DMS79 (cell line): ENCODE measurements at places on chromosomes 11 and 22.

DNA sequence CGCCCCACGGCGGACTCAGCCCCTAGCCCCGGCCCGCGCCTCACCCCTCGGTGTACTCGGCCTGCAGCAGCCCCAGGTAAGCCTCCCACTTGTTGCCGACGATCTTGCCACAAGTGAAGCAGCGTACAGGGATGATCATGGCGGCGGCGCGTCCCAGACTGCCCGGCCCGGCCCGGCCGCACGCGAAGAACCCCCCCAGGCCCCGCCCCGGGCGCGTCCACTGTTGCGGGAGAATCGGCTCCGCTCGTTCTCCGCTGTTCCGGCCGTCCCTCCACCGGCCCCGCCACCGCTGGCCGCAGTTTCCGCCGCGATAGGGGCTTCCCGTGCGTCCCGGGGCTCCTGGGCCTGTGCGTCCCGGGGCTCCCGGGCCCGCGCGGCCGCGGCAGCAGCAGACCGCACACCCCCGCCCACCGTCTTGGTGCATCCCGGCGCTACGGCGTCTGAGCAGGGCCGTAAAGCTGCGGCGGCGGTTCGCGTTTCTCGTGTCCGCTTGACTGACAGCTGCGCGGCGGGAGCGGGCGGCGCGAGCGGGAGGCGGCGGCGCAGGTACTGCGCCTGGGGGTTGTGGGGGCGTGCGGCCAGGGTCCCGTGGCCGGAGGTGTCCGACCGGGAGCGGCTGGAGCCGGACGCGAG, at the start of the genes POLR2L and TSPAN4:
TSS of gene POLR2L (minus strand) at position 160 of the 633 bp plus-strand sequence. CDS start at position 139, 21 bp downstream.
TSS of gene TSPAN4 (plus strand) at position 483 of the 633 bp plus-strand sequence. CDS start 7,453 bp downstream, outside the sequence.
- DNase-seq: no peak

- DNase-seq: no peak
Observed at GRCh38 chr11:64323373-64323772, 5.5 kb downstream of the PRDX5 start.

- DNase-seq: no peak
Observed at GRCh38 chr22:23772315-23772648, 367 bp upstream of the MMP11 start.

DNA sequence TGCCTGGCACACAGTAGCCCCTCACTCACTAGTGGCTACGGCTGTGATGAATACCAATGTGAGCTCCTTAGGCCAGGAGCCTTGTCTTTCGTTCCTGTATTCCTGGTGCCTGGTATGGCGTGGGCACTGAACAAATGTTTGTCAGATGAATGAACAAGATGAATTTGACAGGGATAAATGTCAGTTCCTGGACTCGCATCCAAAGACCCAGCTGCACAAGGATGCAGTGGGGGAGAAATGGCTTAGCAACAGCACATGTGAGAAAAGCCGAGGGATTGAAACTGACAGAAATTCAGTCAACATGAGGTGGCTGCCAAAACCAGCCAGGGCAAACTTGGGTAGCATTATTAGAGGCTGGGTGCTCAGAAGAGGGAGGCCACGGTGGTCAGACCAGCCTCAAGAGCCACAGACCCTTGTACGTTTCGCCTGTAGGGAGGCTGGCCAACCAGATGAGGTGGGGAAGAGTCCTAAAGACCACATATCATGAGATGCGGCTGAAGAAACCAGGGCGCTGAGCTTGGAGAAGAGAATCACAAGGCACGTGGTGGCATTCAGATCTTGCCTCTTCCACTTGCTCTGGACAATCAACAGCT, 7.7 kb upstream of the SLC22A8 start:
- DNase-seq: no peak

DNA sequence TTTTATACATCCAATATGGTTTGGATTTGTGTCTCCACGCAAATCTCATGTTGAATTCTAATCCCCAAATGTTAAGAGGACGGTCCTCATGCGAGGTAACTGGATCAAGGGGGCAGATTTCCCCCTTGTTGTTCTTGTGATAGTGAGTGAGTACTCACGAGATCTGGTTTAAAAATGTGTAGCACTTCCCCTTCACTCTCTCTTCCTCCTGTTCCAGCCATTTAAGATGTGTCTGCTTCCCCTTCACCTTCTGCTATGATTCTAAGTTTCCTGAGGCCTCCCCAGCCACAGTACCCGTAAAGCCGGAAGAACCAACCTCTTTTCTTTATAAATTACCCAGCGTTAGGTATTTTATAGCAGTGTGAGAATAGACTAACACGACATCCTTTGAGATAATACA, 98.6 kb downstream of the TTC28 start:
- no peak for DNase-seq

GRCh38 chr11:36109850-36110606, 166.2 kb downstream of the LDLRAD3 start:
- no peak for DNase-seq

DNA sequence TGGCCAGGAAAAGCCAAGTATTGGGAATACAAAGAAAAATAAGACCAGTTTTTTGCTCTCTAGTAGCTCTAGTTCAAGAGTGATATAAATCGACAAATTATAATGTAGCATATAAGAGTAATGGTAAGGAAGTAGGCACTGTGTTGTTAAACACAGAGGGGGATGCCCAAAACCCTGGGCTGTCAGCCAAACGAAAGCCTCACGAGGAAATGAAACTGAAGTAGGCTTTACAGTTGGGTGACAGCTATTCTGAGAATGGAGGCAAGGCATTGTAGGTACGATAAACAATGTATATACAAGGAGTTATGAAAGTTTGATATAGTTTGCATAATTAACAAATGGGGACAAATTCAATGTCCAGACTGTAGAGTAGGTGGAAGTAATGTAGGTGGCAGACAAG, 176.4 kb downstream of the FAM181B start:
- no peak for DNase-seq
